Hematopoietic multipotent progenitor cell (in vitro differentiated cells): ENCODE measurements at places on chromosomes 5 and 9. TPM values are rescaled to one million over a fixed set of nuclear protein-coding genes. Genes with fewer than 3 reads are reported as not detected.

GRCh38 chr5:21831145-21831787 is 1021.9 kb downstream of the CDH12 start:
- no peak for DNase-seq

DNA sequence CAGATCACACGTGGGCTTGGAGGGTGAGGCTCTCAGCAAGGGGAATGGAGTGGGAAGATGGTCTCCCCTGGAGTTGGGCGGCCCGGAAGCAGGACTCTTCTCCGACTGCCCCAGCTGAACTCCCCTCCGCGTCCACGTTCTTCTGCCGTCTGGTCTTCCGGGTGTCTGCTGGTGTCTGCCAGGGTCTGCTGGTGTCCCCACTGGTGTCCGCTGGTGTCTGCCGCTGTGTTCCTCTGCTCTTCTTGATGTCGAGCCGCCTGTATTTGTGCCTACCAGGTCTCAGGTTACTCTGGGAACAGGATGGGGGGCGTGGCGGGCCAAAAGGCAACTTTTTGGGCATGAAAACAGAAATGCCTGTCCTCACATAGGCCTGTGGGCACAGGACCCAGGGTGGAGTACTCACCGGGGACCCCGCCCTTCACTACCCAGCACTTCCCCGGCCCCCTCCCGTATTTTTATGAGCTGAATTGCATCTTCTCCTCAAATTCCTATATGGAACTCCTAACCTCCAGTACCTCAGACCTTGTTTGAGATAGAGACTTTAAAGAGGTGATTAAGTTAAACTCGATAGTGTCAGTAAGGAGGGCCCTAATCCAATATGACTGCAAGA is 675.4 kb downstream of the SEMA5A start:
- no peak for DNase-seq

Gene JAK2
- 7.8 TPM for total RNA-seq

DNA sequence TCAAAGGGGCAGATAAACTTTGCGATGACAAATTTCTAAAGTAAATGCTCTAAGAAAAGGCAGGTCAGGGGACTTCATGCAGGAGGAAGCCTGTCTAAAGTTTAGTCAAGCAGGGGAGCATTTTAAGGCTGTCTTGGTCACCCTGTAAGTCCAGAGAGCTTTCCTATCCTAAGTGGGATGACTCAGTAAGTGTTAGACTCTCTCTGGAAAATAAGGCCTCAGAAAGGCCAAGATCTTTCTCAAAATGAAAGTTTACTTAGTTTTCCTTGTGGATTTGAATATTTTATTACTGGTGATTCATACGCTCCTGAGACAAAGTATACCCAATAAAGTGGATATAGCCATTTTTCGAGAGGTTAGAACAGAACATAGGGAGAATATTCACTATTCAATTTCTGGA is 806.9 kb upstream of the CDH9 start:
- no peak for DNase-seq

DNA sequence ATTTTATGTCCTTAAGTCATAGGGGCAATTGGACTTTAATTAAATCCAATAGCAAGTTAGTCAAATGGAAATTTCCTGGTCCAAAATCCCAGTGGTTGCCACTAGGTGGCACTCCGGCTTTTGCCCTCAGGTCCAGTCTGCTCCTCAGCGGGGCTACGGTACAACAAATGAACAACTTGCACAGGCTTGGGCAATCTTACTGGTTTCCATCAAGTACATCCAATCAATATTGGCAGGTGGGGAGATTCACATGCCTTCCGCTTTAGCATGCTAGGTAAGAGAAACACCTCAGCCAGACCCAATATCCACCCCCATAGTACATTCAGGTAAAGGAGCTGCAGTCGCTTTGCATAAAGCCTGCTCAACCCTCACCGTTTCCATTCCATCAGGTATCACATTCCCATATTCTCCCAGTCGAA is 6.3 kb upstream of the MXD3 start:
- DNase-seq = peak; percentile 78

Gene SLC6A19
- total RNA-seq = under 0.01 TPM

DNA sequence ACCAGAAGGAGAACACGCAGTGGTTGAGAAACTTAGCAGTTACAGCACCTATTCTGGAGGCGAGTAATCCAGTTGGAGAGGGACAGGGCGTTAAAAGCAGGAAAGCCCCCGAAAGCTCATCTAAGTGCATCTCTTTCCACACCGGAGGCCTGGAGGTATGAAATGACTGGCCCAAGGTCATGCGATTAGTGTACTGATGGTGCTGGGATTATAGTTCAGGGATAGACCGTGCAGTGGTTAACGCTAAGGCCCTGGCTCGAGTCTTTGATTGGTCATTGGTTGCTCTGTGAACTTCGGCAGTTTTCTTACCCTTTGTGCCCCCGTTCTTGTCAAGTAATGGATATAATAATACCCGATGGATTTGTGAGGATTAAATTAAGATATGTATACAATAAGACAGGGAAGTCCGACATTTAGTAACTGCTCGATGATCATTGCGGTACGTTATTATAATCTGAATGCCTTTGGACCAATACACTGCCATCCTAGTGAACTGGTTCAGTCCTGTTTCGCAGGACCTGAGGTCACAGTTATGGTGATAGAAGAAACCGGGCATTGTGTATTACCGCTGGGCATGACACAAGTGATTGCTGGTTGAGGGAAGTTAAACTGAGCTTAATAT is 960 bp downstream of the CANX start:
- DNase-seq = peak; percentile 50

DNA sequence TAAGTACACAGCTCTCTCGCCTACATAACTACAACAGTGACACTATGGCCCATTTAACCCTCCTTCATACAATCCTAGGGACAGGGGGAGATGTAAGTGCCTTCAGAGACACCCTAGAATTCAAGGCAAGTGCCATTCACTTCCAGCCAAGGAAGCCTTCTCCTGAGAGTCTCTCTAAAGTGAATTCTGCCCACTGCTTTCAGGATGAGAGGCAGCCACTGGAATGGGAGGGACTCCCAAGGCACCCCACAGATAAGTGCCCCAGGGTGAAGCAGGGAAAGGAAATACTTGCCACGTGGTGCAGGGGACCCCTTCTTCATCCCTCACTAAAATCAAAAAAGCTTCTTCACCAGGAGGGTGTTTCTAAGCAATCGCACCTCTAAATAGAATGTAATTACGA is 283.7 kb downstream of the ZNF608 start:
- DNase-seq = no peak

Gene VLDLR
- 1.6 TPM for total RNA-seq

- DNase-seq = no peak
Measured at GRCh38 chr5:58542709-58543108, 40.2 kb upstream of the RAB3C start.

DNA sequence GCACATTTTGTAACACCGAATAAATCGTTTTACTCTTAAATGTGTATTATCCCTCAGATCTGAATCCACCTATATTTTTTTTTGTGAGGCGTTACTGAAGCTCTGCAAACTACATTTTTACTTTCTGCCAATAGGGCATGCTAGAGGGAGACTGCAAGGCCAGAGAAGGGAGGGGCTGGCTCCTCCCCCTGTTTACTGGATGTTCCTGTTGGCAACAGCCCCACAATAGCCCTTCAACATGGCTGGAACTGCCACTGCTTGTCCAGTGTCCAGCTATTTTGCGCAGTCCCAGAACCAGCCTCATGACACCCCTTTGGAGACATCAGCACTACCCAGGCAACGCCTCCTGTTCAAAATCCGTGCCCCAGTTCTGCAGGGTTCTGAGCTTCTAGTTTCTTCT is 85.4 kb upstream of the MIER3 start:
- DNase-seq = no peak
